ENCODE measurements at places on chromosomes 7 and 10.

DNA sequence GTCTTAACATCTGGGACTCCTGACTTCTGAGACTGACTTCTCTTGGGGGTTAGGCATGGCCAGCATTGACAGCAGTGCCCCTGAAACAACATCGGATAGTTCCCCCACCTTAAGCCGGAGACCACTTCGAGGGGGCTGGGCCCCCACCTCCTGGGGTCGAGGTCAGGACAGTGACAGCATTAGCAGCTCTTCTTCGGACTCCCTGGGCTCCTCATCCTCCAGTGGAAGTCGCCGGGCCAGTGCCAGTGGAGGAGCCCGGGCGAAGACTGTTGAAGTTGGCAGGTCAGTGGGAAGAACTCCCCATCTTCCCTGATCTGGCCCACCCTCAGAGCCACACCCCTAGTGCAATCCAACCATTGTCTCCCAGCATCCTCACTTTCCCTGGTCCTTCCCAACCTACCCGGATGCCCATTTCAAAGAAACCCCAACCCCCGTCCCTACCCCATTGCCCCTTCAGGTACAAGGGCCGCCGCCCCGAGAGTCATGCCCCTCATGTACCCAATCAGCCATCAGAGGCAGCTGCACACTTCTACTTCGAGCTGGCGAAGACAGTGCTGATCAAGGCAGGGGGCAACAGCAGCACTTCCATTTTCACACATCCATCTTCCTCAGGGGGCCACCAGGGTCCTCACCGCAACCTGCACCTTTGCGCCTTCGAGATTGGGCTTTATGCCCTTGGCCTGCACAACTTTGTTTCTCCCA is 12.1 kb downstream of the ZSWIM8 start:
- no peak for DNase-seq

DNA sequence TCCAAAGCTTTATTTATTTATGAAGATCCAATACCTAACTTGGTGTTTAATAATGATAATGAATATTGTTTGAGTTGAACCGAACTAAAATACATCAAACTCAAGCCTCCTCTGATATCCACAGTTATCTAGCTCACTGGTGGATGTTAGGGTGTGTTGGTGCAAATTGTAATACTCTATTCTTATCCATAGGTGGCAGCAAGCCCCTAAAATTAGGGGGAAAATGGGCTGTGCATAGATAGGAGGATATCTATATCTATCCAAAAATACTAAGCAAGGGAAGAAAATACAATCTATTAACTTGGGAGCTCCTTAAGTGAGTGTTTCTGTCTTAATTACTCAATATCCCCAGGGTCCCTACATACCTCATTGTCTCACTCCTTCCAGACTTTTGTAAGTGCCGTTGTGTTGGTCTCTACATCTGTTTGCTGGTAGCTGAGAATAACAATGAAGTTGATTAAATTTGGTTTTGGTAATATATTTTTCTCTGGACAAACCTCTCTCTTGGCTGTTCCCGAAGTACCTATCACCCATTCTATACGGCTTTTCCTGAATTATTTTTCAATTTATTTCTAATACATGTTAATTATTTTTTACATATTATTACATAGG is 55.0 kb upstream of the VWDE start:
- peak; percentile 77 for DNase-seq

DNA sequence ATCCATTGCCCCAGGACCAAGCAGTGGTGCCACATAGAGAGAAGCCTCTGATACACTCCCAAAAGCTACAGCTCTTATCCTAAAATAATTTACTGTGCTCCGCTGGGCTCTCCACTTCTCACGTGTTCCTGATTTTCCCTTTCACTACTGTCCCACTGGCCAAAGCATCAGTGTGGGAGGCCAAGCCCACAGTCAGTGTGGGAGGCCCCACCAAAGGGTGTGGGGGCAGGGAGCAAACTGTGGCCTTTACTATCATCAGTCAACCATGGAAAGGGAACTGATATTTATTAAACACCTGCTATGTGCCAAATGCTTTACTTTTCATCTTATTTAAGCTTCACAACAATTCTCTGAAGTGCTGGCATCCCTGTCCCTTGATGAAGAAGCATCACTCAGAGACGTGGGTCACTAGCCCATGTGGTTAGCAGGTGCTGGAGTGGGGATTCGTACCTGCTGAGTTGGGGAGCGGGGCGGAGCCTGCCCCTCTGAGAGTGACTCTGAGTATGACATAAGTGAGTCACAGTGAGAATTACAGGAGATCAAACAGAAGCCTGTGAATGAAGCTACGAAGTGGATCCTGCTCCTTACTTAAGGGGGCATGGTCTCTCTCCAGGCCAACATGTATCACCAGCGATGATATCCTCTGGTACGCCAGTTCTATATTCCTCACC is 50.4 kb downstream of the PYROXD2 start:
- no peak for DNase-seq

DNA sequence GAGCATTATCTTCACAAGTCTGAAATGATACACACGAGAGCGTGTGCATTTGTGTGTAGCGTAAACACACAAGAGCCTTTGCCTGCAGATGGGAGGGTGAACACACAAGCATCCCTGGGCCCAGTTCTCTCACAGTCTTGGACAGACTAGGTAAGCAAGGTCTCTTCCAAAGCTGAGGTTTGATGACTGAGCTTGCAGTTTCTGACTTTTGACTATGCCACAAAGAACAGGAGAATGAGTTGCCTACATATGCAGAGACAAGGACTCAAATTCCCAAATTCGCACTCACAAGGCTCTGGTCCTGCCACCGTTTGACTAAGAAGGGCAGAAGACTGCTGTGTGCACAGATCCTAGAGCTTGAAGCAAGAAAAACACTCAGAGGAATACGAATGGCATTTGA is 55.8 kb downstream of the FAM53B start:
- no peak for DNase-seq

DNA sequence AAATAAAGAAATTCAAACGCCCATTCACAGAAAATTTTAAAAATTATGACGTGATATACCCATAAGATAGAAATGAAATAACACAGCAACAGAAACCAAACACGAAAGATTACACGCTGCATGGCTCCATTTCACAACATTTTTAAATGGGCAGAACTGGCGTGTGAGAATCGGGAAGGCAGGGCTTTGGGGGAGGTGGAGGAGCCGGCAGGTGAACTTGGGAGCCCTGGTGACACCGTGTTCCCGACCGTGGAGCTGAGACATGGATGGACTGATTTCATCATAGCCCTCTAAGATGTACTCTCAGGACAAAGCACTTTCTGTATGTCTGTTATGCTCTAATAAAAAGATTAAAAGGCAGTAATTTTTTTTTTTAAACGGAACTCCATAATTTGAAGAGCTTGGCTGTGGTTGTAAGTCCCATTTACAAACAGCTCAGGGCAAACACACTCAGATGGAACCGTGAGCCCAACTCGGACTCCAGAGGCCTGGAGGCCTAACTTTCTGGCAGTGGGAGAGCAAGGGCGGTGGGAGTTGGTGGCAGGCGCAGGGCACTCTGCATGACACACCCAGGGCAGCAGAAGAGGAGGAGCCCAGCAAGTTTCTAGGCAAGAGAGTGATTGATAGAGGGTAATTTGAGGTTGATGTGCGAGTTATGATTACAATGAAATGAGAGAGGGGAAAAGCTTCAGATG is 203.4 kb downstream of the MAD1L1 start:
- DNase-seq, result no peak

- DNase-seq, result no peak
These were observed 23.3 kb upstream of the SMARCD3 start for GRCh38 chr7:151271699-151272355.

DNA sequence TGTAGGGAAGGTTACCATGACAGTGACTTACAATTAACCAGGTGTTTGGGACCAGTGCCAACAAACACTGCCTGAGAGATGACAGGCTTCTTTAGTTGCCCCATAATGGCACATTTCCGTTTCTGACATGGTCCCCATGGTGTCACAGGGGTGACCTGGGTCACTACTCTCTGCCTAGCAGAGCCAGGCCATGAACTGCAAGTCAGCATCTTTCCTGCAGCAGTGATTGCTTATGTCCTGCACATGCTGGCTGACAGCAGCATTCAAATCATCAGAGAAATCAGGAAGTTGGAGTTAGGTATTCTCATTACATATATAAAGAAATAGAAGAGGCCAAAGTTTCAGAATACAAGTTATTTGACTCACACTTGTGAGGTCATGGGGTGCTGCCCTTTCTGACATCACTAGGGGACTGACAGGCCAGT is 47.1 kb upstream of the ZNRF2 start:
- peak; percentile 63 for DNase-seq

DNA sequence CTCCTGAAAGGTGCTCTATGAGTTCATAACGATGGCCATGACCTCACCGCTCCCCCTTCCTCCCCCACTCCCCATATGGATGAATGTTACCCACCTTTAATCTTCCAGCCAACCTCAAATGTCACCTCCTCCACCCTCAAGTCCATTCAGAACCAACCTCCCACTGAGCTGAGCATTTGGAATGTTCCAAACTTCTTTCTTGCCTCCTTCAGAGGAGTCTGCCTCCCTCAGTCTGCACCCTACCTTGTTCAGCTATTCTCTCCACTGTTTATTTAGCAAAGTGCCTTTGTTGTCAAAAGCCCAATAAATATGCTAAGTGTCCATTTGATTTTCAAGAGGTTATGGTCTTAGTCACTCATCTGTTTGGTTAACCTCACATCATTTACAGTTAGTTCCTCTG is 22.9 kb upstream of the MTPAP start:
- no peak for DNase-seq

DNA sequence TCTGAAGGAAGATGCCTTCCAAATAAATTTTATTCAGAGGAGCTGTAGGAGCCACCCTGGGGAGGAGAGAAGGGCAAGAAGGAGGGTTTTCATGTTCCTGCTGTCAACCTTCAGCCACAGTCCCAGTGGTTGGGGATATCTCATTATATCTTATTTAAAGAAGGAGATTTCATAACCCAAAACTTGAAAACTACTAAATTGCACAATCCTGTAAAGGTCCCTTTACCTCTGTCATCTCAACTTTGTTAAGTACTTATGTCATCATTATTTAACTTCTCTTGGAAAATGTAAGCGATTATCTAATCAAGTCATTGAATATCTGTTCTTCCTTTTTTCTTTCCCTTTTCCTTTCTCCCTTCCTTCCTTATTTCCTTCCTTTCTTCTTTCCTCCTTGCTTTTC is 794.5 kb upstream of the IGFBP3 start:
- DNase-seq, result no peak

DNA sequence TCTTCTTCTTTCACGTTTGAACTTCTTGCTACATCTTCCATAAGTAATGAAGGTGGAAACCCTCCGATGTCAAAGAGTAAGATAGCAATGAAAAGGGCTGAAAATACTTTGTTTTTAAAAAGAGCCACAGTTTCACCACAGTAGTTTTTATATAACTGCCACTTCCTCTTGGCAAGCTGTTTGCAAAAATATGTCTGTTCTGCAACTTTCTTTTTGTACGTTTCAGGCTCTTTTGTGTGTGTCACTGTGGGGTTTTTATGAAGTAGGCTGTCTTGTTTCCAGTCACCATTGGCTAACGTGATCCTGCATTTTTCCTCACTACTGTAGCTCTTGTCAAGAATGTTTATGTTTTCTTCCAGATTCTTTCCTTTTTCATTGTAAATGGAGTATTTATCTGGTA is 55.6 kb downstream of the SLC16A9 start:
- DNase-seq, result no peak

- no peak for DNase-seq
These were observed 145.3 kb upstream of the NAMPT start for GRCh38 chr7:106430103-106430502.

DNA sequence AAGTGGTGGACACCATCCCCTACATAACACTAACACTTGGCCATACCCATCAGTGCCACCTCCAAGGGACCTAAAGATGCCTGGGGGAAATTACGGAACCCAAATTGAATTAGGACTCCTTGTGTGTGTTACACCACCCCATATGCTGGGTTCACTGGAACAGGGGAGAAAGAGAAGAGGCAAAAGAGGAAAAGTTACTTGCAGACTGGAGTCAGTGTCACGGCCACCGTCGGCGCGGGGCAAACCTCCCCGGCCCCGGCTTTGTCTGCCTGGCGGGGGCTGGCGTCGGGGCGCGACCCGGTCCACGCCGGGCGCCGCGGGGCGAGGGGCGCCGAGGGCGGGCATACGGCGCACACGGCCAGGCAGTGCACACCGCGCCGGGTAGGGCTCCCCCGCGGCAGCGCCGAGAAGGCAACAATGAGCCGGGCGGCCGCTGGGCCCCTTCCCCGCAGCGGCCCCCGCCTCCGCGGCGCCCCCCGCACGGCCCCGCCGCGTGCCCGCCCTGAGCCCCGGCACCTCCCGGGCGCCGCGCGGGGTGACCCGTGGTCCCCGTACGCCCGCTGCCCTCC is 171.1 kb downstream of the FAM107B start:
- DNase-seq, result no peak

DNA sequence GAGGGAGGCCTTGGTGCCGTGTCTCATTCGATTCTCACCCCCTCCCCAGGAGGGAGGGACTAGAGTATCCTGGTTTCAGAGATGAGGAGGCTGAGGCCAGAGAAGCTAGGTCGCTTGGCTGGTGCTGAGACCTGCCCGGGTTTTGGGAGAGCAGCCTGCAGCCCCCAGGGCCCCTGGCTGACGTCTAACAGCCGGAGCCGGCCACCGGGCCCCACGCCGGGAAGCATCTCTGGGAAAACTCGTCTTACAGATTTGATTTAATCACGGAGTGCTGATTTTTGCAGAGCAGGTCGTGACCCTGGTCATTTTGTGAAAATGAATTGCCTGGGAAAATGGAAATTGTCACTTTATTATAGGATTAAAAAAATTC is 97.5 kb downstream of the MICALL2 start:
- no peak for DNase-seq

DNA sequence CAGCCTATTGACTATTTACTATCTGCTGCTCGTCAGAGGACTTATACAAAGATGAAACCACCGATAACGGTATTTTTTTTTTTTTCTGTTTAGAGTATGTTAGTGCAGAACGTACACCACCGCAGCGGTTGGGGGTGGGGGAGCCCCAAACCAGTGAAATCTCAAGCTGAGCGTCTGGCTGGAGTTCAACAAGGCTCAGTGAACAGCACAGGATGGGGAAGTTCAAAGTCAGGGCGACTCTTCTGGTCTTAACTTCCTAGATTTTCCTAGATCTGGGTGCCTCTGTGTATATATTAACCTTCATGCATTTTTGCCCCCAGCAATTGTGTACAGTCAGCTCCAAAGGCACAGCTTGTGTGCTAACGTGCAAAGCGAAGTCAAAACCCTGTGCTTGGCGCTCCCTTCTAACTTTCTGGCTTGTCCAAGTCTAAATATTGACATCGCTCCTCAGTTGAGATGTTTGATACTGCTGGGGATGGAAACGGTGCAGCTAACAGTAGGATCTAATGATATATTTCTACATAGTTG is 1.1 kb downstream of the RHOBTB1 start:
- no peak for DNase-seq

GRCh38 chr10:110006358-110007160 is 1.2 kb upstream of the ADD3 start:
- DNase-seq, result no peak
